ENCODE measurements at places on chromosomes 6 and 20. TPM values are rescaled to one million over a fixed set of nuclear protein-coding genes. Genes with fewer than 3 reads are reported as not detected.

SAMD5 gene
- 2.0 TPM for total RNA-seq

PKIB gene
- 4.8 TPM for total RNA-seq

ULBP1 gene
- total RNA-seq, result 2.8 TPM

UST gene
- total RNA-seq, result 4.2 TPM

DNA sequence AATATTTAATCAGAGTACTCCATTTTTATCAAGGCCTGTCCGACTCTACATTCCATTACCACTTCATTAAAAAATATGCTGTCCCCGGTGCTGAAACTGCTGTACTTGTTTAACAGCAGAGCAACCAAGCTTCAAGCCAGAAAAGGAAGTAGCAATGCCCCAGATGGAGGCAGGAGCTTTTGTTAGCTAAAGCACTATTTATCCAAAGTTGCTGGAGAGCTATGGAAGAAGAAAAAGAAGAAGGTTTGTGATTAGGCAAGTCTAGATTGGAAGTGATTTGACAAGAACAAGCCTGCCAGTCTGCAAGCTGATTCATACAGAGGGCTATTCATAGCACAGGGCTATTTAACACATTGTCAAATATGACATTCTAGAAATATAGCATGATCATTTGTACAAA lies 160.9 kb upstream of the SPTLC3 start:
- no peak for DNase-seq

DNA sequence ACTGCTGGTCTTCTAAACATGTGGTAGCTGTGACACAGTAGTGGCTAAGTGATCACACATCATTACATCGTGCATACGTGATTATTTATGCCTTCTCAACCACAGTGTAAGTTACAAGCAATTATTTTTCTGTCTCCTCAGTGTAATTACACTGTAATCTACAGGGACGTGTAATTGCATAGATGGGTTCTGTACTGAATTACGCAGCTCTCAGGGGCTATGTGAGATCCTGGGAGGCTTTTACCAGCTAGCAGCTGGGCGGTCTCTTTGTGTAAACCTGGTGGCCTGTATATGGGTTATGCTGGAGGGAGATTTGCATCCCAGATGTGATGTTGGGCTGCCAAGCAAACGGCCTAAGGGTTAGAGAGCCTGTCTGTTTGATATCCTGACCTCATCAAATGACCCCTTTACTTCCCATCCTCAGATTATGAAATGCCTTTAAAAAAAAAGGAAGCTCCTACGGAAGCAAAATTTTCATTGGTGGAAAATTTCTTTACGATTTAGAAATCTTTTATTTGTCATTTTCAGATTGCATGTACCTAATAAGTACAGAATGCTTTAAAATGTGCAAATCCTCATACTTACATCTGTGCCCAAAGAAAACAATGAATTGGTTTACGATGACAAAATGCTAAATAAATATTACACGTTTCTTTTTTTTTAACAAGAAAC lies 402.8 kb upstream of the JAG1 start:
- DNase-seq, result no peak

GRCh38 chr6:127951172-127951917 lies 50.5 kb upstream of the THEMIS start:
- no peak for DNase-seq

- DNase-seq, result no peak
These were observed 128.0 kb upstream of the MCHR2 start for GRCh38 chr6:100121854-100122609.

DNA sequence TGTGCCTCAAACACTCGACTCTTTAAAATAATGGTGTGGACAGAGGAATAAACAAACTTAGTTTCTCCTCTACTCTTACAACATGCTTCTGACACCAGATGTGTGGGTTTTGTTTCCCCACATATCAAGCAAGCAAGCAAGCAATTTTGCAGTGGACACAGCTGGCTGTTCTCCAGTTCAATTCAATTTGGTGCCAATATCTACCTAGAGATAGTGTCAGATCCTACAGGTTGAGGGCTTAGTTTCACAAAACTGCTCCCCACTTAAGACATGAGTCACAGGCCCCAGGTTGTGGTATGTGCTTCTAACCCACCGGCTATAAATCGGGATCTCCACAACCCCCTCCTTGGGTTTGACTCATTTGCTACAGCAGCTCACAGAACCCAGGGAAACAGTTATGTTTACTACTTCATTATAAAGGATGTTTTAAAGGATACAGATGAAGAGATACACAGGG lies 131.4 kb upstream of the TRAF3IP2 start:
- DNase-seq, result peak; percentile 3

GRCh38 chr20:57389695-57390603 lies 1.2 kb upstream of the RBM38 start:
- DNase-seq, result no peak
